ENCODE measurements at places on chromosomes 7 and 10.

- DNase-seq, result no peak
Observed at GRCh38 chr10:43115881-43116595, 22.2 kb upstream of the CSGALNACT2 start.

DNA sequence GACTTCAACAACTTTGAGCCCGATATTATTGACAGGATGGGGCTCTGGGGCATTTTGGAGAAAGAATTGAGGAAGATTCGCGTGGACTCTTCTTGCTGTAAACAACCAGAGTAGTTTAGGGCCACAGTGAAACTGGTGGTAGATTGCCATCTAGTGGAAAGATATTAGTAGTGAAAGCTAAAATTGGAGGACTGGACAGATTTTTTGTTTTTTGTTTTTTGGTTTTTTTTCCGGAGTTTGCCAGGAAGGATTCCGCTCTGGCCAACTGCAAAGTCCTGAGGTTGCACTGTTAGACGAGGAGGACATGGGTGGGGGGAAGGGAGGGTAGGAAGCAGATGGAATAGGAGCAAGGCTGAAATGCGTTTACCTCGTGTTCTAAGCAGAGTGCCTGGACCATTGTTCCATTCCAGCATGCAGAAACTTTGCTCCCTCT lies 11.7 kb downstream of the NOBOX start:
- no peak for DNase-seq

DNA sequence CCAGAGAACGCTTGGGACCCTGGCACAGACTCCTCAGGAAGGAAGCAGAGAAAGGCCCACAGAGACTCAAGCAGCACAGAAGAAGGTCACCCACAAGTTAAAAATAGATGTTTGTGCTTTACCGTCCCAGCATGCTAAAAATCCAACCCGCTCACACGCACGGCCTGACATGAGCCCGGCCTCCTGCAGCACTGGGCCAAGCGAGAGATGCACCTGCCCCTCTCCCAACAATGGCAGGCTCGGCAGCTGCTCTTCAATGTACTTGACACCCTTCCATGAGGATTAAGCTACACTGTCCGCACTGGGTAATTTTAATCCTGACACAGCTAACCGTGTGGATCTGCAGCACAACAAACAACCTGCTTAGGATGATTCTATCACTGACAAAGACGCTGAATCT lies 9.3 kb downstream of the DIP2C start:
- DNase-seq, result no peak

- DNase-seq, result no peak
Observed at GRCh38 chr7:32092346-32092745, 22.1 kb upstream of the PDE1C start.

- no peak for DNase-seq
Observed at GRCh38 chr7:26157520-26158105, 5.6 kb downstream of the NFE2L3 start.

- DNase-seq, result no peak
Observed at GRCh38 chr10:132421847-132422751, 25.1 kb downstream of the PWWP2B start.

- no peak for DNase-seq
Observed at GRCh38 chr10:50561266-50561665, 62.5 kb downstream of the SGMS1 start.

GRCh38 chr10:51804866-51805265 lies 105.5 kb upstream of the CSTF2T start:
- DNase-seq, result no peak

DNA sequence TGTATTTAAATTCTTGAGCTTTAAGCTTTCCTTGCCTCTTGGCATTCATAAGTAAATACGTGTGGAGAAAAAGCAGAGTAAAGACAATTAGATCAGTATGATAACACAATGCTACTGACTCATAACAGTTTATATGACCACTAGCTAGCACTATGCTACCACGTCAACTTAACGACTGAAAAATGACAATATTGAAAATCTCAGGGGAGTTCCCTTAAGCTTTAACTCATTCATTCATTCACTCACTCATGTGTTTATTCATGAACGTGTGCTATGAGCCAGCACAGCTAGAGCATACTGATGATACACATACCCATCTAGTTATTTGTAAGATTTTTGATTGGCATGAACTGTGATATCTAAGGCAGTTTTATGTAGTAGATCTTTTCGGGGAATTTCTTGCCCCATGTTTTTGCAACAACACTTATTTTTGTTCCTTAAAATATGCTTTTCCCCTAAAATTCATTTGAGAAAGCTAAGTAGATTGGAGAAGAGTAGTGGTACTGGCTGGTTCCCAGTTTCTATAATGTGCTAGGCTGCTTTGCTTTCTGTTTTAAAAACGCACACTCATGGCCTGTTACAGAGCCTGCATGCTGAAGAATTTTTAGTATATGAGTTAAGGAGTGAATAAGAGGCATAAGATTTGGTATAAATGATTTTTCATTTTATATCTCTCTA lies 57.4 kb upstream of the ACBD5 start:
- no peak for DNase-seq

GRCh38 chr10:34538281-34538829 lies 276.7 kb downstream of the PARD3 start:
- DNase-seq, result no peak

DNA sequence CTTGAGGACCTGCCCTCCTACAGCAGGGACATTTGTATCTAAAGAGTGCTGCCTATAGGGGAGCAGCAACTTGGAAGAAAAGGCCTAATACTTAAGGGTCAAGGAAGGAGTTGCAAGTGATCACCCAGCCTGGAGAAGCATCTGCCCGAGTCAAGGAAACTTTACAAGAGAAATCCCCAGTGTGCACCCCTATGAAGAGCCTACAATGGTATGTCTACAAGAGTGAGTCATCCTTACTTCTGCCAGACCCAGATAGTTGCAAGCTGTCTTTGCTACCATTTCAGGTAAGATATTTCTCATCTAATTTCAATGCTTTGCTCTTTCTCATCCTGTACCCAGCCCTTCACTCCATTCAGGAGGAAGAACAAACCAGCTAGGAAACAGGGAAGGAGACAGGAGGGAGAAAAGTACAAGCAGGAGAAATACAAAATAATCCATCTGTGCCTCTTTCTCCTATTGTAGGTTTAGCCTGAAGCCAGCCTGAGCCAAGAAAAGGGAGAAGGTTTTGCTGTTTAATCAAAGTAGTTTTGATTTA lies 34.4 kb upstream of the AGR3 start:
- DNase-seq, result no peak

DNA sequence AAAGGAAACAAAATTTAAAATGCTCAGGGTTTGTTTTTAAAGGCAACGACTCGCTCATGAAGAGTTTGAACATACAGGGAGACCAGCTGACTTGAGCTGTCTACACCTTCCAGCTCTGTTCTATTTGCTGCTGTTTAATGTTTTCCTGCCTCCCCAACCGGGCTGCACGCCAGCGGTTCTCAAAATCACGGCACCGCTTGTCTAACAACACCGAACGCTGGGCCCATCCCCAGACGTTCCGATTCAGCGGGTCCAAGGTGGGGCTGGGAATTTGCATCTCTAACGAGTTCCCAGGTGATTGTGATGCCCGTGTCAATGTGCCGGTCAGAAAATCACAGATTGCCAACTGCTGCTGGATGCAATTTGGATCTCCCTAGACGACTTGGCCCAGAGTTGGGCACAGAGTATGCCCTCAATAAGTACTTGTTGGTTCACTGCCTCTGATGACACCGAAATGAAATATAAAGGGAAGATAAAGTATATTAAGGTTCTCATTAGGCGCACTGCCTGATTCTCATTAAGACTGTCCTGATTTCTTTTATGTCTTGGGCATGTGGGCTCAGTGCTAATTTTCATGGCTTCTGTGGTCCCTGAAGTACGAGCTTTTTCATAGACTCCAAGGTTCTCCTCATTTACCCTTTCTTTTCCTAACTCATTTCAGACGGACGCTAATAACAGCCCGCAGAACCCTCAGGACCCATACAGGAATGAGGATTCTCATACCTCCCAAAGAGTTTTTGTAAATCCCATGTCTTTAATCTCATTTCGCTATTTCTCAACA lies 28.5 kb downstream of the CELF2 start:
- no peak for DNase-seq

- DNase-seq, result no peak
Observed at GRCh38 chr7:45573661-45574415, at the start of gene ADCY1. Gene ADCY1, plus strand, starts transcription at chr7:45574368. Its CDS starts 176 bp downstream, at chr7:45574544.

DNA sequence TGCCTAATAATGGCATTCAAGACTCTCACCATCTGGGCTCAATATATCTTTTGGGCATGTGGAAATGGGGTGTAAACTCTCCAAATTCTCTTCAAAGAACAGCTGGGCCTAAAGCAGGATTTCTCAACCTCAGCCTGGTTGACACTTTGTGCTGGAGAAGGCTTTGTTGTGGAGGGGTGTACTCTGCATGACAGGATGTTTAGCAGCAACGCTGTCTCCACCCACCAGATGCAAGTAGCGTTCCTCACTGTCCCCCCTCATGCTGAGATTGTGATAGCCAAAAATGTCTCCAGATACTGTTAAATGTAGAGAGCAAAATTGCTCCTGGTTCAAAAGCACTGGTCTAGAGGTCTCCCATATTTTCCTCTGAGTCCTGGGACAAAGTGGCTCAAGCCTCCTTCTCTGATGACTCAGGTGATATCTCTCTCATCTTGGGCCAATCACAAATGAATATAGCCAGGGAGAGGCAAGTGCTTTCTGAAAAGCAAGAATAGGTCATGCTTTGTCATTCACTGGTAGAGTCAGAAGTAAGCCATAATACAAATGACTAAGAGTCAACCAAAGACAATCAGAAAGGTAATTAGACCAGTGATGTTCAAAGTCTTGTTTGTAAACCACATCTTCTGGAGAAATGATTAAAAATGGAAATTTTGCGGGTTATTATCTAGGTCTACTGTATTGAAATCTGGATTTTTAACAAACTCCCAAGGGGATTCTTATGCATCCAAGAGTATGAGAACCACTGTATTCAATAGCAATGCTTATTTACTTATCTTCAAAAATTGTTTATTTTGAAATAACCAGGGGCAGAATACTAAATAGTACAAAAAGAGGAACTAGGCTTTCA lies 330.8 kb downstream of the PTEN start:
- no peak for DNase-seq

DNA sequence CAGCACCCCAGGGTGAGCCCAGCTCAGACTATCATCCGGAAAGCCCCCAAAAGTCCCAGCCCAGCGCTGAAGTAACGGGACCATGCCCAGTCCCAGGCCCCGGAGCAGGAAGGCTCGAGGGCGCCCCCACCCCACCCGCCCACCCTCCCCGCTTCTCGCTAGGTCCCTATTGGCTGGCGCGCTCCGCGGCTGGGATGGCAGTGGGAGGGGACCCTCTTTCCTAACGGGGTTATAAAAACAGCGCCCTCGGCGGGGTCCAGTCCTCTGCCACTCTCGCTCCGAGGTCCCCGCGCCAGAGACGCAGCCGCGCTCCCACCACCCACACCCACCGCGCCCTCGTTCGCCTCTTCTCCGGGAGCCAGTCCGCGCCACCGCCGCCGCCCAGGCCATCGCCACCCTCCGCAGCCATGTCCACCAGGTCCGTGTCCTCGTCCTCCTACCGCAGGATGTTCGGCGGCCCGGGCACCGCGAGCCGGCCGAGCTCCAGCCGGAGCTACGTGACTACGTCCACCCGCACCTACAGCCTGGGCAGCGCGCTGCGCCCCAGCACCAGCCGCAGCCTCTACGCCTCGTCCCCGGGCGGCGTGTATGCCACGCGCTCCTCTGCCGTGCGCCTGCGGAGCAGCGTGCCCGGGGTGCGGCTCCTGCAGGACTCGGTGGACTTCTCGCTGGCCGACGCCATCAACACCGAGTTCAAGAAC lies 1.1 kb downstream of the VIM start:
- DNase-seq, result peak; percentile 82

- DNase-seq, result no peak
Observed at GRCh38 chr10:80501913-80502521, 35.7 kb upstream of the SH2D4B start.

DNA sequence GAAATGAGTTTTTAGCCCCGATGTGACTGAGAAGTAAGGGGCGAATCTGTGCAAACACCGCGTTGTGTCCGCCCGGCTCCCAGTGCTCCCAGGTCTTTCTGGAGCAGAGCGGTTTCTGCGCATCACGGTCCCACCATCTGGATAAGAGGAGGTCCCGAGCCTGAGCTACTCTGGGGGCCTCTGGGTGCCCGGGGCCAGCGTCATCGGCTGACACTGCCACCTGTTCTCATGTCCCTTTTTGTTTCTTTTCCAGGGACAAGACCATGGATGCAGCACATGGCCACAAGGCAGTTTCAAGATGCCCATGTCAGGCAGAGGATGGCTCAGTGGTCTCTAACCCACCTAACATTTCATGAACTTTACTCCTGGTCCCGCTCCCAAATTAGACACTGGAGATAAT lies 24.9 kb downstream of the KLF6 start:
- DNase-seq, result no peak

GRCh38 chr7:139889186-139889871 lies 60.3 kb downstream of the TBXAS1 start:
- DNase-seq, result no peak

DNA sequence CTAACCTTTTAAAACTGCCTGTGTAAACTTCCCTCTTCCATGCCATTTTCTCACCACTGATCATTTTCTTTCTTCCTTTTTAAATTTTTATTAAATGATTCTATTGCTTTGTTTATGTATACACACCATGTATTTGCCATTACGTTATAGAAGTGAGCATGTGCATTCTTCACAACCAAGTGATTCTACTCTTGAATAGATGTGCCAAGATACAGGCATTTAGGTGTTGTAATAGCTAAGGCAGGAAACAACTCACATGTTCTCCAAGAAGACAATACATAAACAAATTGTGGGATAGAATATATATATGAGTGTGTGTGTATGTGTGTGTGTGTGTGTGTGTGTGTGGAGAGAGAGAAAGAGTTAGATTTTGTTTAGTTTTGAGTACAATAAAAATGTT lies 202.6 kb upstream of the SEMA3E start:
- DNase-seq, result no peak

- no peak for DNase-seq
Observed at GRCh38 chr7:143431109-143431508, 12.1 kb upstream of the TAS2R60 start.

GRCh38 chr10:112375721-112376395 lies 1.9 kb downstream of the ACSL5 start:
- DNase-seq, result no peak

DNA sequence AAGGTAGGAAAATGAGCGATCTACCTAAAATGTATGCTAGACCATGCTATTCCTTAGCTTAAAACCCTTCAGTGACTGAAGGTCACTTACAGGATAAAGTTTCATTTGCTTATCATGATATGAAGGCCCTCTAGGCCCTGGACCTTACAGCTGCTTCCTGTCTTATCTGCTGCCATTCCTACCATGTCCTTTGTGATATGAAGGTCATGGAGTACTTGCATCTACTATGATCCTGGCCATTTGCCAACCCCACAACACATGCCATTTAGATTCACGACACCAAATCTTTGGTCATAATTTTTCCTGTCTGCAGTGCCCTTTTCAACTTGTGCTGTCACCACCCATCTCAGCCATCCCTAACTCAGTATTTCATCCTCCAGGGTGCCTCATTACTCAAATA lies 181.8 kb upstream of the MDFIC start:
- DNase-seq, result no peak

DNA sequence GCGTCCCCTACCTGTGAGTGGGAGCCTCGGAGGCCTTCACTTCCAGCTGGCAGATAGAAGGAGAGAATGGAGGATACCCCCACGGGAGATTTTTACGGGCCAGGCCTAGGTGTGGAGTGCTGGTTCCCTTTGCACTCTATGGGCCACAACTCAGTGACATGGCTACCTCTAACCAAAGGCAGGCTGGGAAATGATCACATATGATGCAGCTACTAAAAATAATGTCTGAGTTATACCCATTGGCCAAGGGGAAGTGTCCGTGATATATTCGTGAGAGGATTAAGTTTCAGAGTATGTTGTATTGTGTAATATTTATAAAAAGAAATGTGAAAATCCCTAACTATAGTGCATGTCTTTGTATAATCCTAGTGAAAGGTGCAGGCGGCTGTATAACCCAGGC lies 13.5 kb upstream of the HIPK2 start:
- no peak for DNase-seq

GRCh38 chr10:14074062-14074884 lies 256.5 kb downstream of the FRMD4A start:
- no peak for DNase-seq

Data from SW 1271 (cell line).